ENCODE measurements at places on chromosomes 5 and 9.

DNA sequence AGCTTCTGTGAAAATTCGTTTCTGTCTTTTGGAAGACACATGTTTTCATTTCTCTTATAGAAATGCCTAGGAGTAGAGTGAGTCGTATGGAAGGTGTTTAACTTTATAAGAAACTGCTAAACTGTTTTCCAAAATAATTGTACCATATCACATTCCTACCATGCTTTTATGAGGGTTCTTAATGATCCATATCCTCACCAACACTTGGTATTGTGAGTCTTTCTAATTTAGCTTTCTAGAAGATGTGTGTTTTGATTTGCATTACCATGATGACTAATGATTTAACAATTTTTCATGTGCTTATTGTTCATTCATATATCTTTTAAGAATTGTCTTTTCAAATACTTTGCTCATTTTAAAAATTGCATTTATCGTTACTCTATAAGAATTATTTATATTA, 223.6 kb downstream of the COMMD10 start:
- no peak for DNase-seq

GRCh38 chr5:98780390-98780789, 6.9 kb downstream of the RGMB start:
- DNase-seq, result no peak

DNA sequence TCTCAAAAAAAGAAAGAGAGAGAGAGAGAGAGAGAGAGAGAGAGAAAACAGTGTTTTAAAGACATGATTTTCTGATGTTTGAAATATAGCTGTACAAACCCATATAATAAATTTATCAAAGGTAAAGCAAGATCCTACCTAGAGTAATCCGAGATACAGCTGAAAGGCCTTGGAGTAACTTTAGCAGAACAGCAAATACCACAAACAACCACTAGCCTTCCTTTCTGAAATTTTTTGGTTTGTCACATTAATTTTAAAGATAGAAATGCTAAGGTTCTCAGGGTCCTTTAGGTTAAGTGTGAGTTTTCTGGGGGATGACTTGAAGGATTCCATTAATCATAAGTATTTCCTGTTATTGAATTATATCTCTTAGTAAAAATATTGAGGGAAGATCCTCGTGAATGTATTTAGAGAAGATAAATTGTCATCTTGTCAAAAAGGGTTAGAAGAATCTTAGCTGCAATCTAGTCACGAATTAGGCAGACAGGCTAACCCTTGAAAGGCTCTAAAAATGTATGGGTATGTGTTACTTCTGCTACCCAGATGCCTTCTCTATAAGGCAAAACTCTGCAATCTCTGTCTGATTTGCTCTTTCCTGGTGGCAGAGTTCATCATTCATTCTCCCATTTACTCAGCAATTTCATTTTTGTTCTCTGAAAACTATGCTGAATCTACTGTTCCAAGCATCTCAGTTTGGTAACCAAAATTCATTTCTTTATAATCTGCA, 27.3 kb downstream of the F2RL2 start:
- DNase-seq, result no peak

DNA sequence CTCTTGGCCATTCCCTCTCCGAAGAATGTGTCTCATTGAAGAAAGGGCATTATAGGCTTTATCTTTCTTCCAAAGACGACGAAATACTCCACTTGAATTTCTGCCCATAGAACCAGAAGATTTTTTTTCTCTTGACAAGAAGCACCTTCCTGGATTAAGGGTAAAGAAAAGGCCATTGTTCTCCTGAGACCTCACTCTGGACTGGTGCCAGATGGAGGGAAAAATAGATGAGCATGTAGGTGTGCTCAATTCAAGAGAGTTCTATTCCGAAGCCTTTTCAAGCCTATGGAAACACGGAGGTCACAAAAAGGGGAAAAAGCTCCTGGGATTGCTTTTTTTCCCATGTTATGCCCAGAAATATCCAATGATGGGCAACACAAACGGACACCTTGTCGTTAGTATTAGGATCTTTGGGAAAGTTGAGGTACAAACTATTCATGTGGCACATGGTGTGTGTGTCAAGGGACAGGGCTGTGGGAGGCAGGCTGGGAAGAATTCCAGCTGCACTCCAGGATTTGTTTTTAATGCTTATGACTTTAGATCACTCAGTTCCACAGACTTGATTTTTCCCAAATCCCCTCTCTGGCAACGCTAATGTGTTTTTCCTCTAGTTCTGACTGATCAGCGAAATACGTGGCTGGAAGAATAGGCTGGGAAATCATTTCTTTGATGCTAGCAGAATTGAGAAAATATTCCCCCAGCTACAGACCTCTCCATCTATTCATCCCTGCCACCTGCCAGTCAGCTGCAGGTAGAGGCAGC, 89.9 kb downstream of the SIL1 start:
- DNase-seq, result no peak

GRCh38 chr9:93829271-93830011, 125.7 kb downstream of the BARX1 start:
- DNase-seq, result no peak

DNA sequence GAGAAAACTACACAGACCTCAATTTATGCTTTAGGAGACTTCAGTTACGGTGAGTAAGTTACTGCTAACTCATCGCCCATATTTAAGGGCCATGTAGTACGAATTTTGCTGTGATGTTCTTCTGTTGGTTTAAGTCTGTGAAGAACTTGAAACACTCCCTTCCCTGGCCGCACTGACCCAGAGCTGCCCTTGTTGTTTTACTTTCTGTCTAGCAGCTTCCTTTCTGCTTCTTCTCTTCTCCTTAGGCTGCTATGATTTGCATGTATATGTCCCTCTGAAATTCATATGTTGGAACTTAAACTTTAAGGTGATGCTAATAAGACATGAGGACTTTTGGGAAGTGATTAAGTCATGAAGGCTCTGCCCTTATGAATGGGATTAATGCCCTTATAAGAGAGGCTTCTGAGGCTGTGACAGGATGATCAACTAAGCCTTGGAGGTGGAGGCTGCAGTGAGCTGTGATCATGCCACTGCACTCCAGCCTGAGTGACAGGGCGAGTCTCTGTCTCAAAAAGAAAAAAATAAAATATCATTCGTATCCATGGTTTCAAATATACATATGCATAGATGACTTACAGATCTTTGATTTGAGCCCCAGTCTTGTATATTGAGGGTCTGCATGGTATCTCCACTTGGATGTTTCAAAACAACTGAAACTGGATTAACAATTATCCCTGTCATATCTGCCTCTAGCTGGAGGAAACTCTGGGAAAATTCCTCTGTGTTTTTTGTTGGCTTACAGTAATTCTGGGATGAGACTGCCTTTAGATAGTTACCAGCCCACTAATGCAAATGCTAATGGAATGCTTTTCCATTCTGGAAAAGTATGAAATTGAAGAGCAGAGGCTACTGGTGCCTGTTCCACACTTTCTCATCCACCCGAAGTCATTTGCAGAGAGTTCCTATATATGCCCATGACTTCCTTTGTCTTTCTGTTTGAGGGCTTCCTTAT, 263.4 kb upstream of the ACTBL2 start:
- DNase-seq, result no peak

DNA sequence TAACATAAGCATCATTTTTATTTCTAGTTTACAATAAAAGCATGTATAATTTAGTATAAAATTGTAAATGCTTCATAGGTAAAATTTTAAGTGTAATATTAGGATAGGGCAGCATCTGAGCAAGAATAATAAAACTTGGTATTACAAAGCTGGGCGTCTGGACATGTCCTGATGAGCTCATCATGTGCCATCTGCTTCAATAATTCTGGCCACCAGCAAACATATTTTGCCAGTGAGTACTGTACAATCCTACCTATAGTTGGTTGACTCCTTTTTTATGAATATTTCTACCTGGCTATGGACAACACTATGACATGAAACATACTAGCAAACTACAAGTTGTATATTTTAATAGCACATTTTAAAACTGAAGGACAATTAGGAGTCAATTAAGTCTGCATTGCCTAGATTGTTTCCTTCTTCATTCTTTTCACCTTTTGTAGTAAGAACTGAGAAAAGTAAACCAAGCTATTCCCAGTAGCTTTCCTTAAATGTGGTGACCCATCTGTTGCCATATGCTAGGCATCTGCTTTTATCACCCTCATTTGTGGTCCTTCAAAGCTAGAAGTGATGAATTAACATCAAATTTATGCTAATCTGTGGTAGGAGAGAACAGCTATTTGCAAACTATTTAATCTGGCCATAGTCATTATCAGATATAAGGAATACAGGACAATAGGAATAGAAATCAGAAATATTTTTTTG, 23.4 kb downstream of the LURAP1L start:
- DNase-seq, result no peak

GRCh38 chr9:73683862-73684591, 532.4 kb downstream of the ANXA1 start:
- DNase-seq, result no peak

DNA sequence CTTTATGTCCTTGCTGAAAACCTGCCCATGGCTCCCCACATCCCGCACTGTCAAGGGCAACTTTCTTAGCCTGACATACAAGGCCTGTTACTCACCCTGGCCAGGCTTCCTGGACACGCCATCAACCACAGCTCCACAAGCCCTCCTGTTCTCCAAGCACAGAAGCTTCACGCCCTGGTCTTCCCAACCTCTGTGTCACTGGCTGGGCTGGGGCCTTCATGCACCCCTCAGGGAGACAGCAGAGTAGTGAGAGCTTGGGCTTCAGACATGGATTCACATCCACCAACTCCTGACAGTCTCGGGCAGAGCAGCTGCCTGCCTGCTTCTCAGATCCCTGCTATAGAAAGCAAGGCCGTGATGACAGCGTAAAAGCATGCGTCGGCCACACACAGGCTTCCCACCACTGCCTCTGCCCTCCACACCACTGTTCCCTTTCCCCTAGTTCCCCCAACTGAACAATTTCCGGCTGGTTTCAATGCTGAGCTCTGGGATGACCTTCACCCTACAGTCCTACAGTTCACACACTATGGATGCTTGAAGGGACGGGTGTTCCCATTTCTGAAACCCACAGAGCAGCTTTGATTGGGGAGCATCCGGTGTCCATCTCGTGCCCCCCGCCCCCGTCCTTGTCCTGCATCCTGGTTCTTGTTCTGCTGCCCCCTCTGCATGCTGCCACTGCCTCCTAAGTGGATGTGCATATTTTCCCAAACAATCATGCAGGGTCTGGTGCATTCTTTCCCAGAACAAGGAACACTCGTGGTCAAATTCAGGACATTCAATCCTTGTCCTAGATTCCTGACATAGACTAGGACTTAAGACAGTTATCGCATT, 33.4 kb upstream of the ADAMTS2 start:
- no peak for DNase-seq

Data from activated CD8-positive, alpha-beta memory T cell treated with anti-CD3 and anti-CD28 coated beads for 1 hour (primary cell).